ENCODE measurements at places on chromosomes 3 and 15.

DNA sequence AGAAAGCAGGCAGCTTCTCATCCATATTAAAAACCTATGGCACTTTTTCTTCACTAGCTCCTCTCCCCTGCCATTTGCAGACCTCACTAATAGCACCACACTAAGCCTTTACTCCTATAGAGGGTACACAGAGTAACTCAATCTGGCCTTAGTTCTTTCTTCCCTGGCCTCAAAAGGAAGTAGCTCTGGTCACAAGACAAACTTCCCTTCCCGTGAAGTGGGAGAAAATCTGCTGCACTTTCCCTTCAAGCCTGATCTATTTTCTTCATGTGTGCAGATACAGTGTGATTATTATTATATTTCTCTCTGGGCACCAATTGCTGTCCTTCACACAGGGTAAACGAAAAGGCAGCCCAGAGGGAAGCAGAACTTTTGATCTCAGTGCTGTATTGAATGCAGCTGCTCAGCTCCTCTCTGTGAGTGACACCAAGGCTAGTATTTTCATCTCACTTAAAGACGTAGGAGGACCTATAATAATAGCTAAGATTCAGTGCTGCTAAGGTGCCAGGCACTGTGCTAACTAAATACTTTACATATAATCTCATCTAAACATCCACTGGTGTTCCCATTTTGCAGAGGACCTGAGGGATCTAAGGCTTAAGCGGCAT, 61.9 kb upstream of the RASGRP1 start:
- no peak for DNase-seq

- no peak for DNase-seq
These were observed 181.0 kb downstream of the ATG7 start for GRCh38 chr3:11452885-11453847.

GRCh38 chr3:143627336-143627735, 220.9 kb downstream of the SLC9A9 start:
- DNase-seq: no peak

DNA sequence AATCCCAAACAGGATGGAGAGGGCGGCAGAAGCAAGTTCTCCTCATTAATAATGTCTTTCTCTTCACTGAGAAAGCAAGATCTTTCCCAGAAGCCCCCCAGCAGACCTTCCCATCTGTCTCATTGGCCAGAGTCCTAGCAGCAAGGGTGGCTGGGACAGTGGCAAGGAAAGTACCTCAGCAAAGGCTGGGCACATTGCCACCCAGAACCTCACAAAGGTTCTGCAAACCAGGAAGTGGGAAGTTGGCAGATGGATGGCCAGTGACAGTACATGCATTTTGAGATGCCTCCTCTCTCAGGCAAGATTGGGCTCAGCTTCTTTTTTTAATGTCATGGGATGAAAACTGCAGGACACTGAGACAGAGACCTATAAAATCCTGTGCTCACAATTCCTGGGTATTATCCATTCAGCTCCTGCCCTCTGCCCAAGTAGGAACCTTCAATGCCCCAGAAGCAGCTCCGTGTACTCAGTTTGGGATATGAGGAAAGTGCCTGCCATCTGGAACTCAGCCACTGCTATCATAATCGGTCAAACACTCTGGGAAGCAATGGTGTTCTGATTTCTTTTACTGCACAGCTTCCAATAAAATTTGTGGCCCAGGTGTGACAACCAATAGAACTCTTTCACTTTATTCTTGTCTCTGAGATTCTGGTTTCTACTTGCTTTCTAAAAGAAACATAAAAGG, 25.5 kb downstream of the DPH3 start:
- no peak for DNase-seq

GRCh38 chr3:72894976-72895552, 7.2 kb downstream of the GXYLT2 start:
- no peak for DNase-seq

- DNase-seq: no peak
These were observed 272.0 kb upstream of the RORA start for GRCh38 chr15:61500951-61501620.

DNA sequence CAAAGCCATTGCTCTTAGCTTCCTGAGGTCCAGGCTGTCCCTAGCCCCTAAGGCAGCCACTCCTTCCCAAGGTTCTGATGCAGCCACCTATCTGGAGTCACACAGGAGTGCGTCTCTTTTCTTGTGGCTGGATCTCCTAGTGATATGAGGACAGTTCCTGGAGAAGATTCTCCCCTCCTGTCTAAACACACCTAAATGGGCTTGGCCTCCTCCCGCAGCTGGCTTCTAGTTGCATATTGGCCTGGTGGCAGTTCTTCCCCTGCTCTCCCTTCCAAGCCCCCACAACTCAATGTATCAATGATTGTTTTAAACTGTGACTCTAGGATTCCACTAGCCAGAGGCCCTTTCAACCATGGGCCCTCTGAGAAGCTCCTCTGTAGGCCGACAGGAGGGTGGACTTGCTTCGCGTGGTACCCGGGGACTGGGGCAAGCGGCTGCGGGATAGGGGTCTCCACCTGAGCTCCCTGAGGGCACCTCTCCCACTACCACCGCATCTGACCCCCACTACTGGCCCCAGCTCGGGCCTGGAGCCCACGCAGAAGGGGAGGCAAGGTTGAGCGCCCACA, 1.4 kb downstream of the ITGA11 start:
- no peak for DNase-seq

DNA sequence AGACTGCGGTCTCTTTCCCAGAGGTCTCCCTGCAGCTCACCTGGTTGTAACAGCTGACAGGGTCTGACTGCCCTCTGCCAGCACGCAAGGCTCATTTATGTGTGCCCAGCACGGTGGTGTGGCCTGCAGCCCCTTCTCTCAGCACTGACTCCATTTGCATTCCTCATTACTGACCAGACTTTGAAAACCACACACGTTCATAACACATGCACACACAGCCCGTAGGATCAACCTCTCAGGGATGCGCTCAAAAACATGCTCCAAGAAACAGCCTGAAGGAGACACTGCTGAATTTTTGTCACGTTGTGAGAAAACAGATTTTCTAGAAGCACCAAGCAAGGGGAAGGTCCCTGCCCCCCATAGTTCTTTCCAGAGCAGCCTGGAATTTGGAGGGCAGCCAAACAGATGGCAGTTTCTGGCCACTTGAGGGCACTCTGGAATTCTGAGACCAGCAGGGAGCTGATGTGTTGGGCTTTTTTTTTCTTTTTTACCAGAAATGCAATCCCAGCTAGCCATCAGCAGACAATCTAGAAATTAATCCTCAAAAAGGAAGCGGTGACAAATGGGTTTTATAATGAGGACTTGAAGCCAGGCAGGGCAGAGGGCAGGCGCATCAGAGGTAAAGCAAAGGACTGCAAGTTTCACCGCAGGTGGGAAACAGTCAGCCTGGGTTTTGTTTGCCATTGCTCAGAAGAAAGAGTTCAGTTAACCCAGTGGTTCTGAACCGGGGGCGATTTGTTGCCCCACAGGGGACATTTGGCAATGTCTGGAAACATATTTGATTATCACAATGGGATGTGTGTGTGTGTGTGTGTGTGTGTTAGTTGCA, 170.5 kb upstream of the PROK2 start:
- DNase-seq: no peak

DNA sequence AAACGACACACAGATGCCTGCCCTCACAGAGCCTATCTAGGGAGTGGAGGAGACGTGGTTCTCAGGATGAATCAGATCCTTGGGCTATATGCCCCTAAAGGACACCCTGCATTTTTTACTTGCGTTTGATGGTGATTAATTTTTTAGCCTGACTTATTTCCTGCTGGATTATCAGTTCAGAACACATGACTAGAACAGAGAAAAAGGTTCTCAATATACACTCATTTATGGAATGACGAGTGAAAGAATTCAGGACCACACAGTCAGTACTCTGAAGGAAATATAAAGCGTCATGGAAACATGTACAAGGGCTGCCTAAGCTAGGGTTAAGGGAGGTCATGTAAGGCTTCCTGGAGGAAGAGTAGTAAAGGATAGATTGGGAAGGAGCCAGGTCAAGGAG, 121.8 kb downstream of the SSR3 start:
- DNase-seq: no peak

DNA sequence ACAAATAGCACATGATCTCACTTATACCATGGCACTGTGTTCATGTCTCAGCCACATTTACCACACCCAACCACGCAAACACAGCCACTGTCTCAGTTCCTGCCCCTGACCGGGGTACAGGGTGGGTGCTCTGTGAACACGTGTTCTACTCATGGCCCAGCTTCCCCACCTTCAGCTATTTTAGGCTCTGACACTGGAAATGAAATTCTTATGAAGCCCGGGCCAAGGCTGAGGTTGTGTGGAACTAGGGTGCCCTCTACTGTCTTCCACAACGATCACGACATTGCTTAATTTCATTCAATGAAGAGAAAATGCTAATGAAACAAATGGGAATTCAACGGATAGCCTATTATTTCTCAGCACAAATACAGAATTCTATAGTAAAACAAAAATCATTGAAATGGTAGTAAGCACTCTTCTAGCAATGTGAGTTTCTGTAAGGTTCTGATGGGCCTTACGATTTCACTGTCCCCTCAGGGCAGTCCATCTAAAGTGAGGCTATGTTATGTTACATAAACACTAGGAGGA, 2.1 kb upstream of the GABRA5 start:
- DNase-seq: no peak
